Bronchial epithelial cell (primary cell): ENCODE measurements at places on chromosomes 4 and X. TPM values are rescaled to one million over a fixed set of nuclear protein-coding genes. Genes with fewer than 3 reads are reported as not detected.

DNA sequence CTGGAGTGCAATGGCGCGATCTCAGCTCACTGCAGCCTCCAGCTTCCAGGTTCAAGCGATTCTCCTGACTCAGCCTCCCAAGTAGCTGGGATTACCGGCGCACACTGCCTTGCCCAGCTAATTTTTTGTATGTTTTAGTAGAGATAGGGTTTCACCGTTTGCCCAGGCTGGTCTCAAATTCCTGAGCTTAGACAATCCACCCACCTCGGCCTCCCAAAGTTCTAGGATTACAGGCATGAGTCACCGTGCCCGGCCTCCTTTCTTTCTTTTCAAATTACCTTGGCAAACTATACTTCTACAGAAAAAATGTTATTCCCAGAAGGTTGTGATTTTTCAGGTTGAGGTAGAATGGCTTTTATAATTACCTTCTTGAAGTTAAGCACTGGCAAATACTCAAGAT is 321.9 kb upstream of the PRPS2 start:
- peak; percentile 75 for DNase-seq

- no peak for DNase-seq
Measured at GRCh38 chrX:125654501-125654900, 334.8 kb downstream of the TEX13C start.

- peak; percentile 12 for DNase-seq
Measured at GRCh38 chrX:151488677-151489076, 74.8 kb upstream of the PASD1 start.

- DNase-seq = no peak
Measured at GRCh38 chr4:8898419-8898818, 26.8 kb upstream of the HMX1 start.

SH3BP2 gene
- total RNA-seq = 31.1 and 86.3 TPM in 2 replicates

USP17L13 gene
- not detected in 2 replicates for total RNA-seq

FAM149A gene
- 0.26 and 0.64 TPM in 2 replicates for total RNA-seq

GRCh38 chr4:109275066-109275745 is 27.3 kb downstream of the COL25A1 start:
- no peak for DNase-seq

GRCh38 chr4:17771284-17771908 is 10.0 kb downstream of the FAM184B start:
- DNase-seq = peak; percentile 84

- no peak for DNase-seq
Measured at GRCh38 chr4:5976921-5977320, 41.3 kb downstream of the C4orf50 start.
